Stimulated activated naive CD4-positive, alpha-beta T cell (primary cell): ENCODE measurements at places on chromosomes 13 and 19.

GRCh38 chr13:103188713-103189326, 122.6 kb upstream of the SLC10A2 start:
- no peak for DNase-seq

DNA sequence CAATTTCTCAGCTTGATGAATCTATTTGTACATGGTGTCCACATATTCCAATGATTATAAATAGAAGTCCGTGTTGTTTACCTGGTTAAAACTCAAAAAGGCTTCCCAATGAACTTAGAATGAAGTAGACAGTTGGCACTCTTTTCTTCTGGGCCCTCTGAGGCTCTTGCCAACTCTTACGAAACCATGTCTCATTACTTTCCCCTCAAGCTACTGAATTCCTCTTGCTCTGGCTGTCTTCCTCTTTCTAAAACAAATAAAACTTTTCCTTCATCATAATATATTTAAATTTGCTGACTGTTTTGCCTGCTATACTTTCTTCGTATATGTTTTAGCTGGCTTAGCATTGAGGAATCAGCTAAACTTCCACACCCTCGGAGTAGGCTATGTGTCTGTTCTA, 139.7 kb downstream of the SLITRK6 start:
- no peak for DNase-seq

GRCh38 chr19:46442808-46443450, 14.2 kb upstream of the PNMA8C start:
- DNase-seq, result no peak

GRCh38 chr13:43044720-43045301, 21.4 kb downstream of the DNAJC15 start:
- DNase-seq, result no peak

DNA sequence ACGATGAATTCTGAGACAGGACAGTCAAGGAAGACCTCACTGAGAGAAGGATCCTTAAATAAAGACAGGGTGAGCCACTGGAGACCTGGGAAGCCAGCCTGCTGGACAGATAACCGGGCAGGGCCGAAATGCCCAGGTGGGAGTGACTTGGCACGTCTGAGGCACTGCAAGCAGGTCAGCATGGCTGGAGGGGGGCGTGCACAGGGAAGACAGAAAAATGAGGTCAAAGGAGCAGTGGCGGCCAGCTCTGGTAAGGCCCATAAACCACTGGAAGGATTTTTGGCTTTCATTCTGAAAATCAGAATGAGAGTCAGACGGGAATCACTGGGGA, 5.8 kb upstream of the ATP1A3 start:
- DNase-seq, result no peak

DNA sequence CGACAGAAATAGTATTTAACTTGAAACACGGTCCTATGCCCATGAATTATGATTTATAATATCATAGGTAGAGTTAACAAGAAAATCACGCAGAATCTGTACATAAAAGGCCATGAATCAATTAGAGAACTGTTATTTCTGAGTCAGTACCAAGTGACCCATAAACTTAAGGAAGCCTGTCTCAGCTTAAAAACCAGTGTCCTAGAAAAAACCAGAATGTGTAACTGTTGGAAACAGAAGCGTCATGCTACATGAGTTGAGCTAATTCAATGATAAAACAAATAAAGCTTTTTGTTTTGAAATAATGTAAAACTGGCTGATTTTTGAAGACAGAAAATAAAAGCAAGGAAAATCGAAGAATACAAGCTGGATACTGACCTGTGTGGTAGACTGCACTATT, 34.8 kb upstream of the SGCG start:
- DNase-seq, result no peak

- DNase-seq, result no peak
Measured at GRCh38 chr19:11437955-11438354, 2.5 kb downstream of the PRKCSH start.

- no peak for DNase-seq
Measured at GRCh38 chr19:36128392-36128736, 11.5 kb upstream of the CAPNS1 start.

DNA sequence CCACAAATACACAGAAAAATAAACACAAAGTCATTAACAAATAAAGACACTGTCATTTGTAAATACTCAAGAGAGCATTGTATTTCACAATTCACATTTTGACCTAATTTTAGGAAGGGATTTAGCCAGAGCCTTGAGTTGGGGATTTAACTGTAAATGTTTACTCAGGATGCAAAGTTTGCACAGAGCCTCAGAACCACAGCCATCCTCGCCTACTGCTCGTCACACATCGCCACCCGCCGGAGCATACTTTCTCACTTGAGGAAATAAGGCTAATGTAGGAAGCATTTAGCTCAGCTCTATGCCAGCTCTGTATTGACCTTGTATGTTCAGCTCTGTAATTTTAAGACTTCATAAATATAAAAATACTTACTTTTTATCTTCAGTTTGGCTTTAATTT, 442.7 kb downstream of the OXGR1 start:
- DNase-seq, result no peak

DNA sequence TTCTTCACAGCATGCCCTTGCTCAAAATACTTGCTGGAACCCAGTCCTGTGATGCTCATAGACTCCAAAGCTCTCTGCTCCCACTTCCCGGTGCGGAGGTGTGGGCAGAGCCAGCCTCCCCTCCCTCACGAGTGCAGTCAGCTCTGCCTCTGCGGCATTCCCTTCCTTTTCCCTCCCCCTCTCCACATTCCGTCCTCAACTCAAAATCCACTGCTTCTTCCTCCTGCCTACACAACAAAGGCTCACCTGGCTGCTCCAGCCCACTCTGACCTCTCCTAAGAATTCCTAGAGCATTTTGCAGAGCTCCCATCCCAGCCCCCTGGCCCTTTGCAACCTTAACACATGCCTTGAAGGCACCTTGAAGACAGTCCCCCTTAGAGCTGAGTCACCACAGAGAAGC, 527.9 kb downstream of the MYO16 start:
- no peak for DNase-seq

DNA sequence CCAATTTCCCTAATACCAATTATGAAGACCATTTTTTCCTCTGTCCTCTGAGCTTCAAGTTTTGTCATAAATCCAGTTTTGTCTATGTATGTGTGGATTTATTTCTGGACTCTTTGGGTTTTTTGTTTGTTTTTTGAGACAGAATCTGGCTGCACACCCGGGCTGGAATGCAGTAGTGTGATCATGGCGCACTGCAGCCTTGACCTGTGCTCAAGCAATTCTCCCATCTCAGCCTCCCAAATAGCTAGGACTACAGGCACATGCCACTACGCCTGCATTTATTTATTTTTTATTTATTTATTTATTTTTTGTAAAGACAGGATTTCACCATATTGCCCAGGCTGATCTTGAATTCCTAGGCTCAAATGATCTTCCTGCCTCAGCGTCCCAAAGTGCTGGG, 45.3 kb upstream of the GTF3A start:
- DNase-seq, result no peak

DNA sequence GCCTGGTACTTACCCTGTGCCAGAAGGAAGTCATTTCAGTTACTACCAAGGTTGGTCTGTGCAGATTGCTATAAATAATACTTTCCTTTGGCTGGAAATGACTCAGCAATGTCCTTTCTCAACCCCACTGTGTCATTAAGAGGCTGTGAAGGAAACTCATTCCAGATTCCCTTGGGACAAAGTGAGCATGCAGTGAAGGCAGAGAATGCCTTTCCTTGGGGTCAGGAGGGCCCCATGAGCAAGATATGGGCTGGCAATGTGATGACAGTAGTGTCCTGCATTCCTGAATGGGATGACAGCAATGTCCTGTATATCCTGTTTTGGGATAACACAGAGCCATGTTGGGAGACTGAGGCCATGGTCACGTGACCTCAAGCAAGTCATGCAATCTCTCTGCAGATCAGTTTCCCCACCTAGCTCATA, 213.1 kb upstream of the TMTC4 start:
- DNase-seq, result no peak

DNA sequence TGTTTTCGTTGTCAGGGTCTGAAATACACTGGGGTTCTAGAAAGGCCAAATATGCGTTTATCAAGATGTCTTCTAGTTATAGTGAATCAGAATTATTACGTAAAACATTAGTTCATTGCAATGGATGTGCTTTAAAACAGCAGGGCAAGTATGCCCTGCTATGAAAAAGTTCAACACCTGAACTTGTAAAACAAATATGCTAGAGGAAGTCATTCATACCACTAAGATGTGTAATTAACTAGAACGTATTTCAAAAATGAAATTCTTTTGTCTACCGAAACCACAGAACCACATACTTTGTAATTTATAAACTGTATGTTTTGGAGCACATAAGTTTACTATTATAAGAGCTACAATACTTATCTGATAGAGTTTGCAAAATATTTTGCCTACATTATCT, 266.2 kb downstream of the KCTD12 start:
- DNase-seq, result no peak

GRCh38 chr19:23547816-23548430, 139.1 kb downstream of the ZNF675 start:
- no peak for DNase-seq

DNA sequence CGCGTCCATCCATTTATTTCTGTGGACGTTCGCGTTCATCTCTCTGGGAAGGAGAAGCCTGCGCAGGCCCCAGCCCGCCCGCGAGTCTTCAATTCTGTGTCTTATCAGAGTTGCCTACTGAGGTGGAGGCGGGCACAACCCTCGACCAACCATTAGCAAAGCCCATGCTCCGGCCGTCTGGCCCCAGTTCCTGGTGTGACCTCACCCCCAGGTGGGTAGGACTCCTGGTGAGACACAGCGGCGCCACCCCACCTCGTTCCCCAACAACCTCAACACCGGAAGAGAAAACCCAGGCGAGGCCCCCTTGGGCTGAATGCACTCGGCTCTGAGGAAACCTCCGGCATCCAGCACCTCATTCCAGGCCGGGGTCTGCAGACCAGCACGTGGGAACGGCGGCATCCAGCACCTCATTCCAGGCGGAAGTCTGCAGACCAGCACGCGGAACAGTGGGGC, 14.7 kb downstream of the ZNF787 start:
- no peak for DNase-seq

DNA sequence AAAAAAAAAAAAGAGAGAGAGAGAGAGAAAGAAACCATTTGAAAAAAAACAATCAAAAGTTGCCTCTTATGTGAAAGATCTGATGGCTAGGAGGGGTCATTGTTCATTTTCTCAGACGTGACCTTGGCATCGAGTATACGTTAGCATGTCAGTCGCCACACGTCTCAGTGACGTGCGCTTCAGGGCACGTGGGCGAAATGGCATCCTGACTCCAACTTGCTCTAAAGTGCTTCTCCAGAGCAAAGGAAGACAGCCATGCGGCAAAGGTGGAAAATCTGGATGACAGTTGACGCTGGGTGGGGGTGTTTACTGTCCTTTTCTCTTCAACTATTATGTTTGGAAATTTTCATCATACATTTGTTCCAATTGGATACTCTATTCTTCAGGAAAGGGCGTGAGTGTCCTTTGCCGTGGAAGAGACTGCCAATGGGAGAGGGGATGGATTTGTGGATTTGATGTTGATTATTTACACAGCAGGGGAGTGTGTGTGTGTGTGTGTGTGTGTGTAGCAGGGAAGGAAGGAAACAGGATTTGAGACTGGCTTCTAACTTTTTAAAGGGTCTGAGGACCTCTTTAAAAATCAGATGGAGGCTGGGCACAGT, 25.0 kb downstream of the KLF2 start:
- DNase-seq, result no peak

- peak; percentile 69 for DNase-seq
Measured at GRCh38 chr19:2552859-2553258, 76.9 kb downstream of the GADD45B start.

DNA sequence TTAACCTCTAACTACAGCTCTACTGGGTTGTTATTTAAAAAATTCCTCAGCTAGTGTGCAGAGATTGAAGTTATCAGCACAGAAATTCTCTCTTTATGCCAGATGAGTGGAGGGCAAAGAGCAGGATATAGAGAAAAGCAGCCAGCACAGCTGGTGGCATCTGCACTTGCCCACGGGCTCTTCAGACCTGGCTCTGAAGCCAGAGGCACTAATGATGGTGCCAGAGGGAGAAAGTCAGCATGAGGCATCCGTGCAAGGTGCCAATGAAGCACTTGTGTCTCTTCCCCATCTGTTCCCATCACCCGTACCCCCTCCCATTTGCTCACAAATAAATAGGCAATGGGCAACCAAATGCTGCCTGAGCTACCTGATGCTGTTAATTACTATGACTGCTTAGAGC, 138.9 kb downstream of the OLFM4 start:
- DNase-seq, result no peak
